GM23338 (cell line): ENCODE measurements at places on chromosomes 2 and 18. TPM values are rescaled to one million over a fixed set of nuclear protein-coding genes. Genes with fewer than 3 reads are reported as not detected.

DNA sequence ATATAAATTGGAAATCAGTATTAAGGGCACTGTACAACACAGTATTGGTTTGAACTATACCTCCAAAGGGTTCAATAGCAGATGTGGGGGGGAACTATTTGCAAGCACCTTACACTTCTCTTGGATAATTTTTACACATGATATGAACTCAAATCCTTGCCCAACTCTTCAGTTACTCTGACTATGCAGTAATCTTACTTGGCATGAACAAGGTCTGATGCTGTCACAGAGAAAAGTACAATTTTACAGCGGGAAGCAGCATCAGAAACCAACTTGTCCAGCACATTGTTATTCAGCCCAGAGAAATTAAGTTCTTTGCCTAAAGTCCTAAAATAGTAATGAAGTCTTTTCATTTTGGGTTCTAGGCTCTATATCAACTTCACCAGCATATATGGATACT lies 98.2 kb downstream of the ZNF521 start:
- no peak for DNase-seq

DNA sequence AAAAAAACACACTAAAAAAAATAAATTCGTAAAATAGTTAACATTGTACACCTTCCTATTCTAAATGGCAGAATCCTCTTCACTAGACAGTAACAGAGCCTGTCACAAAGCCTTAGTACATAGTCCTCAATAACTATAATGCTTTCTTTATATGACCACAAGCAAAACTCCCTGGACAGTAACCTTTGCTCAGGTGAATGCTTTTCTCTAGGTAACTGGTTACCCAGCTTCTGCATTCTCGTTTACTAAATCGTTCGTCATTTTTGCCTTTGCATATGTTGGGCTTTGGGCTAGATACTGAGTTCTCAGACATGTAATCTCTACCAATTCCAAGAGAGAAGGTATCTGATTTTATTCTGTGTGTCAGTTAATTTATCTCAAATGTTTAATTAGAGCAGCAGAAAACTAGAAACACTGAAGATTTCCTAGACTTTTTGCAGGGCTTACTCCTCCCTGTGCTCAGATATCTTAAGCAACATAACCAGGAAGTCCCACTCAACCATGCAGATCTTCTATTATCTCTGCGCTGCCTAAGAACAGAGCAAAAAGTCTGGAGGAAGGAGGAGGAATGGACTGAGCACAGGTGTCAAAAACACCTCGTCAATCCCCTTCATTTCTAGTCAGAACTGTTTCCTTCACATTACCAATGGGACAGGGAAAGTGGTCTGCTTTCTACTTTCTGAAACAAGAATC lies 247.7 kb downstream of the SOCS6 start:
- no peak for DNase-seq

GRCh38 chr2:239095460-239096081 lies 247.7 kb downstream of the TWIST2 start:
- DNase-seq: no peak

Gene PCARE
- not detected in 2 replicates for total RNA-seq
